Activated CD4-positive, alpha-beta T cell treated with anti-CD3 and anti-CD28 coated beads, Interleukin-2, amount 10 ng/mL, durations not matched to agents 7 days and 5 days (primary cell): ENCODE measurements at places on chromosomes 12 and 14. TPM values are rescaled to one million over a fixed set of nuclear protein-coding genes. Genes with fewer than 3 reads are reported as not detected.

GRCh38 chr14:84749191-84749955, 780.6 kb upstream of the FLRT2 start:
- DNase-seq, result no peak

DNA sequence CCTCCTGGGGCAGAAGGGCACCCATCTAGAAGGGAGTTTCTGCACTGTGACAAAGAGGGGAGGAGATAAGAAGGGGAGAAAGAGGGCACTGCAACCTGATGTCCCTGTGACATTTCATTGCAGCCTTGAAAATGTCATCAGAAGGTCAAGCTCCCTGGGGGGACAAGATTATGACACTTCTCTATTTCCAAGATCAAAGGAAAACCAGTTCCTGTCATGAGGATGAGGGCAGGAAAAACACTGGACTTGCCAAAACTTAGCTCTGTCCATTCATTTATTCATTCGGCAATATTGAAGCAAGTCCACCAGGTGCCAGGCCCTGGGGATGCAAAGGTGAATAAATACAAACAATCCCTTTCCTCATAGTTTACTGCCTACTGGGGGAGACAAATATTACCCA, 138.4 kb upstream of the CDKN3 start:
- no peak for DNase-seq

DNA sequence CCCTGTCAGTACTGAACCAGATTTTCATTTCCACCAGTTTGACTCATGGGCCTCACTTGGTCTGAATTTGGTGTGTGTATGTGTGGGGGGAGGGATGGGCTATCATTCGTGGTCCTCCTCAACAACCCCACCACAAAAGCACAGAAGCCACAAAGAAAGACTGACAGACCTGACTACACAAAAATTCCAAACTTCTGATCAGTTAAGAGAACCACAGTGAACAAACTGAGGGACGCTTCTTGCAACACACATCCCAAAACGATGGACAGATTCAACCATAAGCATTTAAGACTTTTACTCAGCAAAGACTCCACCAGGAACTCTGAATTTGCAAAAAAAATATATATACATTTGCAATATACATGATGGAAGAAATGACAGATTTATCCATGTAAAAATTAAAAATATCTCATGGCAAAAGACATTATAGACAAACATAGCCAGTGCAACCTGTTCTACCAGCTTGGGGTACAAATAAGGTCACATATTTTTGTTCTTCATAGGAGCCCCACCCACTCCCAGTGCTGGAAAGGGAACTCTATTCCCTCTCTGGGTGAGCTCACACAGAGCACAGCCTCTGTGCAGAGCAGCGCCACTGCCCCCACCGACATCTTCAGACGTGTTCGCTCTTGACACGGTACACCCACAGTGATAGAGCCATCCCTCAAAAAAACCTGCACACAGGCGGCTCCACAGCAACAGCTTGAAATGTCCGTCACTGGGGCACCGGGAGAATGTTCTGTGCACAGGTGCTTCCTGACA, 49.7 kb downstream of the JAG2 start:
- no peak for DNase-seq

GRCh38 chr14:96623676-96624484, 121.7 kb downstream of the PAPOLA start:
- DNase-seq, result no peak

DNA sequence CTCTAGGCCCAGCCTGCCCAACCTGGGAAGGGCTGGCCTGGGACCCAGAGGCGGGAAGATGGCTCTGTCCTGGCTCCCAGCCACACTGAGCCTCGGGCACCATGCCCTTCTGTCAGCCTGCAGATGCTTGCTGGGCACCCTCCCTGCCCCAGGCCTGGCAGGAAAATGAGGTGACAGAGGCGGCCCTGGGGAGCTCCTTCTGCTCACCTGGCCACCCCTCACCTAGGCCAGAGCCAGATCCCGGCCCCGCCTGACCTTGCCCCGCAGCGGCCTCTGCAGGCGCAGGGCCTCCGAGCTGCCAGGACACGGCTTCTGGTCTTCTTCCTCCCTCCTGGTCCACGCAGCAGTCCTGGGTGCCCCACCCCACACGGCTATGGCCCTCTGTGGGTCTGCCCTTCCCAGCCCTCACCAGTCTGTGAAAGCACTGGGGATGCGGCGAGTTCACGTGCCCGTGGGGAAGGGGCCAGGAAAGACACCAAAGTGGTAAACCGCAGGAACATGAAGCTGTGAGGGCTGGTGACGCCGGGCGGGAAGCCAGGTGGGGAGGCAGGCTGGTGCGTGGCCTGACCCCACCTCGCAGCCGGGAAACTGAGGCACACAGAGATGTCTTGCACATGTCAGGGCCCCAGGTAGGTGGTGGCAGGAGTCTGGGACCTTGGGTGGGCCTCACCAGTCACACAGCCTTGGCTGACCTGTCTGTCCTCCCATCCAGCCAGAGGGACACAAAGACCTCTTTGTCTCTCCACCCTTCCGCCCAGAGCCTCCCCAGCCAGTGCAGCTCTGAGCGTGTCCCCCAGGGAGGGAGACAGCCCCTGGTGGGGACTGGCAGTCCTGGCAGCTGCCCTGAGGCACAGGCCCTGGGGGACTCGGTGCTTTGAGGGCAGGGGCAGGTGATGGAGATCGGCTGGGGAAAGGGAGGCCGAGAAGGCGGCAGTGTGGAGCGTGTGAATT, 12.8 kb downstream of the BAG5 start:
- DNase-seq, result no peak

- DNase-seq, result no peak
Observed at GRCh38 chr14:49366416-49366815, 219.8 kb downstream of the RPS29 start.

LRFN5 gene
- not detected for total RNA-seq

SRRM4 gene
- total RNA-seq, result not detected

SUDS3 gene
- 23.8 TPM for total RNA-seq

SYT1 gene
- not detected for total RNA-seq
